Osteoblast (primary cell): ENCODE measurements at places on chromosomes 12 and 14. TPM values are rescaled to one million over a fixed set of nuclear protein-coding genes. Genes with fewer than 3 reads are reported as not detected.
A peak's percentile ranks its signal among the peaks of the same experiment; 100 is the strongest.

- H3K27ac ChIP-seq = peak overlapping the region; percentile 96
- H3K27me3 ChIP-seq = no peaks in the 10 kb centered on the region
- peaks cover 16% of the 10 kb centered on the region for H3K4me1 ChIP-seq
- DNase-seq = no peak
These were observed 584 bp upstream of the NEDD1 start for GRCh38 chr12:96906498-96906848.

GRCh38 chr14:53646925-53647324 is 309.7 kb downstream of the BMP4 start:
- peaks cover 12% of the 10 kb centered on the region for H3K27me3 ChIP-seq
- no peak for DNase-seq
- no peaks in the 10 kb centered on the region for H3K36me3 ChIP-seq
- H3K4me1 ChIP-seq = no peaks in the 10 kb centered on the region
- no peak overlapping the region for H3K4me3 ChIP-seq

The TCL1B gene
- not detected in 2 replicates for total RNA-seq

The TAS2R19 gene
- total RNA-seq = 5.0 and 7.6 TPM in 2 replicates

DNA sequence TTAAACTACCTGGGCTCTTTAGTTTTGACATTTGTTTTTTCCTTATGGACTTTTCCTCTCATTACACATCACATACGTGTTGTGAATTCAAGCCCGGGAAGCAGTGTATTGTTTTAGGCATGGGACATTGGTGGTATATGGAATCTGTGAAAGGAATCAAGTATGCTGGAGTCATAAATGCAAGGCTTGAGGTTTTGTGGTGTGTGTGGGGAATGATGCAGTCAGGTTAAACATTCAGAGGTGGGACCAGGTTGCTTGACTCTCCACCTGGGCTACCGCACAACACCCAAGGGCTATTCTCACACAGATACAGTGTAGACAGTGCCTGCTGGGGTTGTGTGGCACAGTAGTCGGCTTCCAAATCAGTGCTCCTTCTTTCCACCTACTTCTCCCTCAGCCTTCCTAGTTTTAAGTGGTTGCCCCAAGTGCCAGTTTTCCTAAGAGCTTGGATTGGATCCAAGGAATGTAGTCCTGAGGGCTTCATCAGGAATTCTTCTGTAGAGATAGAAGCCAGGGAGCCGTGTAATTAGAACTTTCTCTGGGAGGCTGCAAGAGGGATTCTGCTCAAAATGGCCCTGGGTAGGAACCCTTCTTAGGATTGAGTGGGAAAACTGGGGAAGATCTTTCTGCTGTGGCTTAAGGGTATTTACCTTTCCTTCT is 243.7 kb downstream of the C12orf75 start:
- no peaks in the 10 kb centered on the region for H3K4me1 ChIP-seq
- H3K4me3 ChIP-seq = no peak overlapping the region
- H3K27me3 ChIP-seq = no peaks in the 10 kb centered on the region

DNA sequence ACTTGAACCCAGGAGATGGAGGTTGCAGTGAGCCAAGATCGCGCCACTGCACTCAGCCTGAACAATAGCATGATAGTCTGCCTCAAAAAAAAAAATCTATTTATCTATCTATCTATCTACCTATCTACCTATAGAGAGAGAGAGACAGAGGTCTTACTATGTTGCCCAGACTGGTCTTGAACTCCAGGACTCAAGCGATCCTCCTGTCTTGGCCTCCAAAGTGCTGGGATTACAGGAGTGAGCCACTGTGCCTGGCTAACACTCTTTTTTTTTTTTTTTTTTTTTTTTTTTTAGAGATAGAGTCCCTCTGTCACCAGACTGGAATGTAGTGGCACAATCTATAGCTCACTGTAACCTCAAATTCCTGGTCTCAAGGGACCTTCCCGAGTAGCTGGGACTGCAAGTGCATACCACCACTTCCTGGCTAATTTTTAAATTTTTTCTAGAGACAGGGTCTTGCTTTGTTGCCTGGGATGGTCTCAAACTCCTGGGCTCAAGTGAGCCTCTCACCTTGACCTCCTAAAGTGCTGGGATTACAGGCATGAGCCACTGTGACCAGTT is 1.9 kb downstream of the FAM186A start:
- DNase-seq = no peak
- no peaks in the 10 kb centered on the region for H3K36me3 ChIP-seq
- H3K4me1 ChIP-seq = peaks cover 18% of the 10 kb centered on the region
- H3K27ac ChIP-seq = no peak overlapping the region
- no peak overlapping the region for H3K4me3 ChIP-seq

The TXNDC16 gene
- total RNA-seq = 9.8 and 11.5 TPM in 2 replicates

- H3K36me3 ChIP-seq = no peaks in the 10 kb centered on the region
- H3K27me3 ChIP-seq = no peaks in the 10 kb centered on the region
- no peak overlapping the region for H3K27ac ChIP-seq
- H3K4me3 ChIP-seq = no peak overlapping the region
These were observed 58.4 kb downstream of the FZD10 start for GRCh38 chr12:130220706-130221100.

- H3K27ac ChIP-seq = no peak overlapping the region
- H3K4me3 ChIP-seq = no peak overlapping the region
- no peak for DNase-seq
- no peaks in the 10 kb centered on the region for H3K27me3 ChIP-seq
- no peaks in the 10 kb centered on the region for H3K36me3 ChIP-seq
- no peaks in the 10 kb centered on the region for H3K4me1 ChIP-seq
These were observed 283.3 kb downstream of the RPL10L start for GRCh38 chr14:46368275-46368674.

GRCh38 chr14:81450100-81450531 is 50.0 kb upstream of the STON2 start:
- no peaks in the 10 kb centered on the region for H3K36me3 ChIP-seq
- peaks cover 8% of the 10 kb centered on the region for H3K4me1 ChIP-seq
- no peak for DNase-seq
- H3K27ac ChIP-seq = no peak overlapping the region
- H3K4me3 ChIP-seq = no peak overlapping the region

The KLRG1 gene
- under 0.01 and 0.29 TPM in 2 replicates for total RNA-seq

The CHGA gene
- not detected in 2 replicates for total RNA-seq

GRCh38 chr12:84954415-84954814 is 41.8 kb upstream of the SLC6A15 start:
- no peak overlapping the region for H3K27ac ChIP-seq
- H3K36me3 ChIP-seq = no peaks in the 10 kb centered on the region
- no peak for DNase-seq
- H3K27me3 ChIP-seq = no peaks in the 10 kb centered on the region

GRCh38 chr14:89370781-89371180 is 46.3 kb downstream of the FOXN3 start:
- peaks cover 19% of the 10 kb centered on the region for H3K4me1 ChIP-seq
- no peak for DNase-seq
- no peaks in the 10 kb centered on the region for H3K36me3 ChIP-seq

The KRT6C gene
- not detected in 2 replicates for total RNA-seq
